IPS DF 19.7 (cell line): ENCODE measurements at places on chromosomes 1 and 21.

GRCh38 chr1:233668146-233668724 lies 54.3 kb downstream of the KCNK1 start:
- DNase-seq: no peak

DNA sequence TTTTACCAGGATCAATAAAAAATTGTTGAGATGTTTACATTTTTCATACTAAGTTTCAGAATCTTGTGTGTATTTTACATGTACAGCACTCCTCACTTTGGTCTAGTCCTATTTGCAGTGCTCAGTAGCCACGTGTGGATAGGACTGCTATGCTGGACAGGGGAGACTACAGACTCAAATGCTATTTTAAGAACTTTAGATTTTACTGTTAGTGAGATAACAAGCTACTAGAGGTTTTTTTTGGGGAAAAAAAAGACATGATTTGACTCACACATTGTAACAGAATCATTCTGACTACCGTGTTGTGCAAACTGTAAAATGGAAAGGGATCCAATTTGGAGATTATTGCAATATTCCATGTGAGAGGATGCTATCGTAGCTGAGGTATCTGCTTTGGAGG lies 418.9 kb upstream of the PRMT6 start:
- DNase-seq: no peak

DNA sequence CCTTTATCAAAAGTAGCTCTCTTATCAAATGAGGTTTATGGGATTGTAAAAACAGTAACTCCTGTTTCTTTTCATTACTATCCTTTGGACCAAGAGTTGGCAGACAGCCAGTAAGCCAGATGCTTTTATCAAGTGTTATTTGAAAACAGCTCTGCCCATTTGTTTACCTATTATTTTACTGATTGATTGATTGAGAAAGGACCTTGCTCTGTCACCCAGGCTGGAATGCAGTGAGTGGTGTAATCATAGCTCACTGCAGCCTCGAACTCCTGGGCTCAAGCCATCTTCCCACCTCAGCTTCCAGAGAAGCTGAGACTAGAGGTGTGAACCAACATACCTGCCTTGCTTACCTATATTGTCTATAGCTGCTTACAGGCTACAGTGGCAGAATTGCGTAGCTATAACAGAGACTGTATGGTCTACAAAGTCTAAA lies 3.6 kb downstream of the PRKAB2 start:
- no peak for DNase-seq

- DNase-seq: no peak
Measured at GRCh38 chr1:37438869-37439343, 35.5 kb upstream of the ZC3H12A start.

GRCh38 chr1:93338387-93339146 lies 7.1 kb upstream of the DR1 start:
- DNase-seq: no peak

DNA sequence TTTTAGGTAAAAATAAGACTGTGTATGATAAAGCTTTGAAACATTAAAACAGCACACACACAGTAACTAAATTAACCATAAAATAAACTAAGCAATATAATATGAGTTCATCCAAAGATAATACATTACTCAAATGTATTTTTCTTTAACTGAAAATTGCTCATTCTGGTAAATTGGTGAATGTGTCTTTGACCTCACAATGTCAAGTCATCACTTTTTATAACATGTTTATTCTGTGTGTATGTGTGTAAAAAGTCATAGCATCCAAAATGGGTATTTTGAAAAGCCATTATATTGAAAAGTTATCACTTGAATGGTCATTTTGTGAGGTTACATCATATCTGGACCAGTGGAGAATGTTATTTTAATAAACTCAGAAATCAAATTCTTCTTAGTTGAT lies 724.6 kb downstream of the ADGRL2 start:
- DNase-seq: no peak

- no peak for DNase-seq
Measured at GRCh38 chr1:2299131-2299627, 71.1 kb downstream of the SKI start.

DNA sequence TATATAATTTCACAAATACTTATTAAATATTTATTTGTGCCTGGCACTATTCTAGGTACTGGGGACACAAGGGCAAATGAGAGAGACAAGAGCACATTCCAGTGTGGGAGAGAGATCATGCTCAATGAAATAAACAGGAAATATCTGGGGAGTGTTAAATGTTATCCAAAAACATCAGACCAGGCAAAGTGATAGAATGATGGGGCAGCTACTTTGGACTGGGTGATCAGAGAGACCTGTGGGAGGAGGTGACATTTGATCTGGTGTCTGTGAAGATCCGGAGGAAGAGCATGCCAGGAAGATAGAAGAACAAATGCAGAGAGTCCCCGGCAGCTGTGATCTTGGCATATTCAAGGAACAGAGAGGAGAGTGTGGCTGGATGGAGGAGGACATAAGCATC lies 27.5 kb upstream of the GNG12 start:
- DNase-seq: no peak

- no peak for DNase-seq
Measured at GRCh38 chr1:184906761-184907160, 67.5 kb downstream of the NIBAN1 start.

DNA sequence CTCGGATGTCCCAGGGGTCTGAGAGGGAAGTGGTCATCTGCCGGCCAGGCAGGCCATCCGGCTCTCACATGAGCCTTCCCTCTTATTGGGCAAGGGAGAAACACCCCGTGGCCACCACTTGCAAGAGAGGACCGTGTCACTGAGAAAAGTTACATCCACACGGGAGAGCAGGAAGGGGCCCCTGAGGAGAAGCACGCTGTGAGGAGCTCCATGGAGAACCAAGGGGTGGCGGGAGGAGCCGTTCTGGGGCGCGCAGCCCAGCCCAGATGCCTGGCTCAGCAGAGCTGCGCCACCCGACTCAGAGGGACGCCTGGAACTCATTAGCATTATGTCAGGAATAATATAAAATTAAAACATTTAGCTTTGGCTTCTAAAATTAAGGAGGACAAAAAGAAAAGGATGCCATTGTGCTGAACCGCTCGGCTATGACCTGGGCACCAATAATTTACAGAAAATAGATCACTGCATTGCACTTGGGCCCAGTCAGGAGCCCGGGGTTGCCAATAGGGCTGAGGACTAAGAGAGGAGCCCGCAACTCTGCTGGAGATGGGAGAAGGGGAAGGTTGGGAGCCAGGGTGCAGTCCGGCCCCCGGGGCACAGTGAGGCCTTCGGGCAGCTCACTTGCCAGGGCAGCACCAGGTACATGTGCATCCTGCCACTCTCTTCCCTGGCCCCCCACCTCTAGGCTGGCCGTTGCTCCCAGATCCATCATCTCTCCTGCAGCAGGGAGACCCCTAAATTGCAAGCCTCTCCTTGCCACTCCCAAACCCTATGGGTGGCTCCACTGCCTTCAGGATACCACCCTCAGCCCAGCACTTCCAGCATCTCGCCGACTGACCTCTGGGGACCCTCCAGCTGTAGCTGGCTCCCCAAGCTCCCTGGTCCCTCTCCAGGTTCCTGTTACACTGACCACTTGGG lies 84.8 kb downstream of the DMRTB1 start:
- DNase-seq: no peak

- DNase-seq: no peak
Measured at GRCh38 chr1:40785446-40785845, 1.9 kb downstream of the KCNQ4 start.

GRCh38 chr1:210800301-210800700 lies 333.6 kb downstream of the KCNH1 start:
- no peak for DNase-seq

- DNase-seq: no peak
Measured at GRCh38 chr21:35333831-35334618, 284.9 kb upstream of the RUNX1 start.

DNA sequence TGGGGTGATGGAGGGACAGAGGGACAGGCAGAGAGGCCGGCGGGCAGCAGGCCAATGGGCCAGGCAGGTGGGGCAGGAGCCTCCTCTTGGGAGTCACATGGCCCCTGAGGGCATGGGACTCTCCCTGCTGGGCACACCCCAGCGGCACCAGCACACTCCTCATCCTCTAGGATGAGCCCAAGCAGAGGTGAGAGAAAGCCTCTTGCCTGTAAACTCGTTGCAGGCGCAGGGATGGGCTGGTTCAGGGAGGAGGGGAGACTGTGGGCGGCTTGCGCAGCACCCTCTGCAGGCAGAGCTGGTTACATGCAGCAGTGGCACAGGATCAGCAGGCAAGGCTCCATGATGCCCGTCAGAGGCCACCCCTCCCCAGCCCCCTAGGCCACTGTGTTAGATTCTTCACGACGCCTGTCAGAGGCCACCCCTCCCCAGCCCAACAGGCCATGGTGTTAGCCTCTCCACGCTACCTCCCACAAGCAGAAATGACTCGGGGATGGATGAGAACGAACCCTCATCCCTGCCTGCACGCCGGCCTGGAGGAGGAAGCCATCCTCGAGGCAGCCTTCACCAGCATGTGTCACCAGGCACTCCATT lies 209.7 kb upstream of the VAMP3 start:
- DNase-seq: no peak

DNA sequence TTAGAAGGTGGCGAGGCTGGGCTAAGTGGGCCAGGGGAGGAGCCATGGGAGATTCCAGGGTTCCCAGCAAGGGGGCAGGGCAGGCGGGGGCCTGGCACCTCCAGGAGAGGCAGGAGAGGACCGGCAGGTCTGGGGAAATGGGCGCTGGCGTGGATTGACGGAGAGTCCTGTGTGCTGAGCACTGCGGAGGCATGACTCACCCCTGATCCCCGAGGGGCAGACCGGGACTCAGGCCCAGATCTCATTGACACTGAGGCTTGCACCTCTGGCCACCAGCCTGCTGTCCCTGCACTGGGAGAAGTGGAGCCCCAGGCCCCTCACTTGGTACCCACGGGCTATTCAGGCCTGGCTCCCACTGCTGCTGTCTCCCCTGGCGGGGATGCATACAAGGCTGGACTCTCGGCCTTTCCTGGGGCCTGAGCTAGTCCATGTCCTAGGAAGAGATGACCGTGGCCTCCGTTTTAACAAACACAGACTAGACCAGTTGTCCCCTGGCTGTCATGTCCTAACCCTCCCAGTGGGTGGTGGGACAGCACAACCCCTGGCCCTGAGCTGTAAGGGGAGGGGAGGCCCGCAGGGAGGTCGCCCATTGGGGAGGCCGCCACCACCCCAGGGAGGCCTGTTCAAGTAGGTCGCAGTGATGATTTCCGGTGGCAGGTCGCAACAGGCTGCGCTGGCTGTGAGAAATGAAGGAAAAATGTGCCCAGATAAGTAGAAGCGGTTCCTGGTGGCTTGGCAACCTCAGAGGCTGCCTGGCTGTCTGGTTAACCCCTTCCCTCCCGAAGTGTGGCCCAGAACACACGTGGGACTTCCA lies 39.7 kb downstream of the RIPK4 start:
- DNase-seq: no peak
